ENCODE measurements at places on chromosomes 1 and 21.

GRCh38 chr1:107549152-107549810 is 408.4 kb downstream of the NTNG1 start:
- no peak for DNase-seq

- DNase-seq, result no peak
Measured at GRCh38 chr1:242224461-242224860, 225.6 kb upstream of the MAP1LC3C start.

DNA sequence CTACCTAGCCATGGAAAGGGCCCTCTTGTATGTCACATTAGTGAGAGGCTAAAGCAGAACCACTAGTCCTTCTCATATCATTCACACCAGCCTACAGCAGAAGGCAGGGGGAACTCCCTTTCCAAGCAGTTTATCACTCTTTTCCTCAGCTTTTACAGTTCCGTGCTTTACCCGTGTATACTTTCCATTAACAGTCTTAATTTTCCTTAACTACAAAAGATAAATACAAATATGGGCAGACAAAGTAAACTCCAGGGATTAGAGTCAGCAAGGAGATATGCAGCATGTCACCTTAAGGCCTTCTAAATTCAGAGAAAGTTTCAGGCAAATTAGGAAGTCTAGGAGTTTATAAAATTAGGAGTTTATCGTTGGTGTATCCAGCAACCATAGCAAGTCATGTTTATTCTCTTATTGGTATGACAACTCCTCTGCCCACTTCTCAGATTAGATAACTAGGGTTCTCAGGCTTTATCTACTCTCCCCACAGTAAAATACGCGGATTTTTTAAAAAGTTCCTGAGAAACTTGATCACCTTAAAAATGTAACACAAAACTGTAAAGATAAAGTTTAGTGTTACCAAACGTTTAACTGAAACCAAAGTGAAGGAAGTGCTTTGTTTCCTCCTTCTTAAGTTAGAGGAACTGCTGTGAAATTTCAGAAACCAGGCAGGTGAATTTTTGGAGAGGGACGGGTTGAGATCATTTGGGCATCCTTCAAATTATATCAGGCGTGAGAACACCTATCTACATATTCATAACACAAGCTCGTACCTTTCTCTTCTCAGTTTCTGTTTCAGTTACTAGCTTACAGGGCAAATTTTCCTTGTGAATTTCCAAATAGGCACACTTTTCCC is 42.7 kb upstream of the SLC19A2 start:
- no peak for DNase-seq

DNA sequence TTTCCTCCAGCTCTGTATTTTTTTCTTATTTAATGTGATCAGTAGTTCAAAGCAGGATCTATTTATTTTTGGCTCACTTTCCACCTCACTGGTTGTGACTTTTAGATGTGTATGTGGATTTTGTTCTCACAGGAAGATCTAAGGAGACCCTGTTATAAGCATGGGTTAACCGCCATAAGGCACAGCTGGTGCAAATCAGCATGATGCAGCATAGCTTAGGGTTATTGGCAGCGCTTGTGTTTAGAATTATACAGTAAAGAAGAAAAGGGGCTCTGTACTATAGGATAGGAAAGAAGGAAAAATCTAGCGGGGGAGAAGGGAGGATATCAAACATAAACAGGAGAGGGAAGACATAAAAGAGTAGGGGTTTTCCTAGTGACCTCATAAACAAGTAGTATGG is 26.9 kb upstream of the RGL1 start:
- no peak for DNase-seq

- DNase-seq, result no peak
Measured at GRCh38 chr1:55695552-55695951, 480.4 kb upstream of the USP24 start.

DNA sequence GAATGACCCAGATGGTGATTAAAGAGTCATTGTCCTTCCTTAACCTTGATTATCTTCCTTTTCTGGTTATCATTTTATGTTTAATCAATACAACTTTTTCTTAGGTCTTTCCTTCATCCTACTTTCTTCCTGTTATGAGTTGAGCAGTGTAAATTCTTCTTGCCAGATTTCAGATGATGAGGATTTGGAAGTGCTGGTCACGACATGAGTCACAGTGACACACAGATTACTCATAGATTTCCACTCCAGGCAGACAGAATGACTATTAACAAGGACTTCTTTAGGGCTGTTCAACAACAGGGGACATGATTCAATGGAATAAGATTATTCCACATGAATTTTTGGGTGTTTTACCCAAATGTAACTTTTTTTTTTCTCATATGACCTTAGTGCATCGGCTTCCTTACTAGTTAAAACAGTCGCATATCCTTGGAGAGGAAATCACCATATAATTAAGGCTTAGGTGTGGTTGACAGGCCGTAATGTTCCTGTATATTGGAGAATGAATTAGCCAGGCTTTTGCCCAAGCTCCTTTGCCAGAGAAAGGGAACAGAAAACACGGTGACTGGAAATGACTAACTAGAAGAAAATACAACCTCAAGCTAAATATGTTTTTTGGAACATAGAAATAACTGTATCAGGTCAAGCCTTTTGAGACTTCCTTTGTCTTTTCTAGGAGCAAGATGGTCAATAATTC is 44.2 kb downstream of the PRRX1 start:
- no peak for DNase-seq

DNA sequence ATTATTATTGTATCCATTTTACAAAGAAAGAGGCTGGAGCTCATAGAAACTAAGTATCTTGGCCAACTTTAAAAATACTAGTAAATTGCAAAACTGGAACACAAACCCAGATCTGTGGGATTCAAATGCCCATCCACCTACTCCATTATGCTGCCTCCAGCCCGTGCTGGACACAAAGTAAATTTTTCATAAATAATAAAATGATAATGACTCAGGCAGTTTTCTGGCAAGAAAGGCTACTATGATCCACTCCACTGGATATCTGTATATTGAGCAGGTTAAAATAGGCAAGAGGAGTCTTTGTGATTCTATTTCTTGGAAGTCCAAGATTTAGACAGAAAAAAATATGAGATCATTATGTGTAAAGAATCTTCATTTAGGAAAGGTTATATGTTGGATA is 138.3 kb upstream of the DUSP10 start:
- DNase-seq, result no peak

DNA sequence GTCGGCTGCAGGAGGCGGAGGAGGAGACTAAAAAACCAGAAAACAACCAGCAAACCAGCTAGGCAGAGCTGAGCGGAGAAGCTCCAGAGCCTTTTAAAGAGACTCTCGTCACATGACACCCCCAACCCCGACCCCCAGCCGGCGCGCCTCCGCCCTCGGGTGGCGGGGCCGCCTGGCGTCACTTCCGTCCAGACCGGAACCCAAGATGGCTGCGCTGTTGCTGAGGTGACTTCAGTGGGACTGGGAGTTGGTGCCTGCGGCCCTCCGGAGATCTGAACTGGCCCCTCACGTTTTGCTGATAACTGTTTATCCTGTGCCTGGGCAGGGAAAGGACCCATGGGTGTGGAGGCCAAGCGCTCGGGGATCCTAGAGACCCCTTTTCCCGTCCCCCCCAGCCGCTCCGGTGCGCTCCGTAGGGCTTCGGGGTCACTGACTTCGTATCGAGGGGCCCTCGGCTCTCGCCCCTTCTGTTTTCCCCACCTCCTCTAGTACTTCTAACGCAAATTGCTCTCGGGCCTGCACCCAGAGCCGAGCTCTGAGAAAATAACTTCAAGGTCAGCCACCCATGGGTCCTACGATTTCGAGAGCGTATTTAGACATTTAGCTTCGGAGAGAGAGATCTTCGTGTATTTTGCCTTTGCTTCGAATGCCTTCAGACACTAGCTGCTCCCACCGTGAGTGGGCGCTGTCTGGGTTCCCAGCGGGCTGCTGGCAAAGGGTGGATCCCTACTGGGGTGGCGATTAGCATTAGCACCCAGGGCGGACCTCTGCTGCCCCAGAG is at the start of gene SDHC:
TSS of gene SDHC (plus strand) at position 181 of the 781 bp plus-strand sequence. CDS start at position 206, 25 bp downstream.
- peak; percentile 75 for DNase-seq

DNA sequence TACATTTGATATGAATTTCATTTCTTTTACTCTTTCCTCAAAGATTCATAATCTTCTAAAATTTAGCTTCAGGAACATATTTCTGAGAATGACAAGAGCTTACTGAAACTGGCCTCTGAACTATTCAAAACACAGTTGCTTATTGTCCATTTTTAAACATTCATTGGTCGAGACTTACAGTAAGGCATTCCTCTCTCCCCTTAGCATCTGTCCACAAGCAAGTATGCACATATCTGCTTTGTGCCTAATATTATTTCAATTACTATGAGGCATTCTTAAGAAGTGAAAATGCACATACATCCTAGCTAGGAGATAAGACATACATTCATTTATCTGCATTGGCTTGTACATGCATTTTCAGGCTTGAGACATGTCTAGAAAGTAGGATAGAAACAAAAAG is 488.7 kb downstream of the PTBP2 start:
- no peak for DNase-seq

DNA sequence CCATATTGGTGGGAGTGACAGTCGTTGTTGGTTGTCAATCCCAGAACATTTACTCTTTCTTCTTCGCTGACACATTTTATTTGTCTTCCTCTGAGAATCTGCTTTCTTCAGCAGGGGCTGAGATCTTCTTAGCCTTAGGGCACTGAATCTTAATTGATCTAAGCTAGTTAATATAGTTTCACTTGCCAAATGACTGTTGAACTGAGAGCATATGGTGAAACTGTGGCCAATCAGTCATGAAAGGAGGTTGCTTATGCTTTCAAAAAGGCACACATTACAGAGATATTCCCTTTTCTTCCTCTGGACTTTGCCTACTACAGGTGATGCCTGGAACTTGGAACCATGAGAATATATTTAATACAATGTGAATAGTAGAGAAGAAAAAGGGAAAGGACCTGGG is 60.0 kb upstream of the KIAA0040 start:
- DNase-seq, result no peak

DNA sequence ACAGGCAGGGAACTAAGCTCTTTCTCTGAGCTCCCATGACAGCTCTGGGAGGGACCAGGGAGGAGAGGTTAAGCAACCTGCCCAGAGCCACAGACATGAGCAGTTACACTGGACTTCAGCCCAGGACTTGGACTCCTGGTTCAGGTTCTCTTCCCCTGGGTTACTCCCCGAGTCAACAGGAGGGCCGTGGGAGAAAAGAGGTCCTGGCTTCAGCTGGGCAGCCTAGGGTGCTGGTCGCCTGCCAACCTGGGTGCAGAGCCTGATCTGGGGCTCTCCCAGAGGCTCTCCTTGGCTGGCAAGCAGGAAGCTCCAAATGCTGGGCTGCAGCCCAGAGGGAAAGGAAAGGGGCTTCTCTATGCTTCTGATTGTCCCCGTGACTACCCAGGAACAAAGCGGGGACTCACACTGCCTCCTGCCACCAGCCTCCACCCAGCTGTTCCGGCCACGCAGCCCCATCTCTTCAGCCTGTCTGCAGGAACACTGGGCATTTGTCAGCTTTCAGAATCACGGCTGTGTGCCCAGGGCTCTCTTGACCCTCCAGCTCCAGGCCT is 141.8 kb downstream of the HIVEP3 start:
- DNase-seq, result peak; percentile 21

DNA sequence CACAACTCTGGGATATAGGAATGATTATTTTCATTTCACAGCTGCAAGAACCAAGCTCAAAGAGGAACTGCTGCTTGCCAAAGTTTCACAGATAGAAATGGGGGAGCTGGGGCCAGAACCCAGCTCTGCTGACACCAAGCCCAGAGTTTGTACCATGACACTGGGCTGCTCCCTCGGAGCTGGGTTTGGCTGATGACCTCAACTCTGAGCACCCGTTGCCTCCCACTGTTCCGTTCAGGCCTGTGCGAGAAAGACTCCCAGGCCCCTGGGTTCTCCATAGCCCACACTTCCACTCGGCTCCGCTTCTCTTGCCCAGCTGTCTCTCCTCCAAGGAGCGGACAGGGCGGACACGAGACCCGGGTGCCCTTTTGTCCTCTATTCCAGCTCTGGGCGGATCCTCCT is 55.2 kb downstream of the NGF start:
- DNase-seq, result no peak

DNA sequence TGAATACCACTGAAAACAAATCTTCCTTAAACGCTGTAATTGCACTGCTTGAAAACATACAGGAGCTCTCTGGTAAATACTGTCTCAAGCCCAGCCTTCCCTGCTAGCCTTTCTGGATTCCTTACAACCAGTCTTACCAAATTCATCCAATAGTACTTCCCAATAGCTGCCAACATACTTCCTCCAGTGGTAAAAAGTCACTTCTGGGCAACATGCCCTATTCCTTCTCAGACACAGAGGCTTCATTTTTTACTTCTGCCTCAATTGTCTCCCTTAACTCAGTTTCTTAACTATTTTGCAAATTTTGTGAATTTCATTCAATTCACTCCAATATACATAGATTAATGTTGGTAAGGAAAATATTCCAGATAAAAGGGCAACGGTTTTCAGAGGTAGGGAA is 166.3 kb downstream of the TBX15 start:
- no peak for DNase-seq

GRCh38 chr1:27084107-27084506 is 70.8 kb downstream of the SLC9A1 start:
- DNase-seq, result no peak

GRCh38 chr21:30391492-30392025 is 4.3 kb upstream of the KRTAP13-1 start:
- DNase-seq, result no peak

DNA sequence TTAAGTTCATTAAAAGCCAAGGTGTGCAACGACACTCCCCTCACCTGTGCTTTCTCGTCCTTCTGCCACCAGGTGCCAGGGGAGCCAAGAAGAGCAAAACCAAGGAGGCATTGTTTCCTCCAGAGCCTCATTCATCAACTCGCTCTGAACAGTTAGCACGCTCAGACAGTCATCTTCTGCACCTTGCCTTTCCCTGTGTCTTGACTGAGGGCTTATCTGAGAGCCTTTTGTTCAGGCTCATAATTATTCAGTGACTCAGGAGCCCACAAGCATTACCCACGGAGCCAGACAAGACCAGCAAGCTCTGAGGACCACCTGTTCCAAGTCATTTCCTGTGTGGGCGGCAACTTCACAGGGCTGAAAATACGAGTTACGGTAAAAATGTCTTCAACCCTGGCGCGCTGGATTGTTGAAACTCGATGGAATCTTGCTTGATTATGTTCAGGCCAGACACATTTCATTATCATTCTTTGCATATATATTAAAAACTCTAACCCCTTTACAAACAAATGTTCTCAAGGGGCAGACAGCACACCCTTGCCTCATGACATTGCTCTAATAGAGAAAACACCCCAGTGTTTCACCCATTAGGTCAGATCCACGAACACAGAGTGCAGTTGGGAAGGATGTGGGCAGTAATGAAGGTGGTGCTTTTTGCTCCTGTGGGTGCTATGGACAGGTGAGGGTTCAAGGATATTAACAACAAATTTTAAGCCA is 89.7 kb upstream of the RUNX1 start:
- no peak for DNase-seq

DNA sequence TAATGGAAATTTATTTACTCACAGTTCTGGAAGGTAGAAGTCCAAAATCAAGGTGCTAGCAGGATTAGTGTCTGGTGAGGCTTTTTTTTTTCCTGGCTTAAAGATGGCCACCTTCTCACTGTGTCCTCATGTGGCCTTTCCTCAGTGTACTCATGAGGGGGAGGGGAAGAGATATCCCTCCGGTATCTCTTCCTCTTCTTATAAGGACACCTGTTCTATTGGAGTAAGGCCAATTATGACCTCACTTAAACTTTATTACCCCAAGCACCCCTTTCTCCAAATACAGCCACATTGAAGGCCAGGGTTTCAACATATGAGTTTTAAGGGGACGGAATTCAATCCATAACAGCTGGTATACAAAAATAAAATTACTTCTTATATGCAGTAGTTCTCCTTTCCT is 203.7 kb upstream of the C1orf87 start:
- no peak for DNase-seq

GRCh38 chr1:93159337-93159736 is 20.9 kb downstream of the TMED5 start:
- DNase-seq, result no peak
